PC-9 (cell line): ENCODE measurements at places on chromosomes 4 and X.

- peak; percentile 42 for DNase-seq
- no peak overlapping the region for H3K27ac ChIP-seq
- peaks cover 3% of the 10 kb centered on the region; the same call in 1 of the 2 replicates for H3K36me3 ChIP-seq
- H3K4me3 ChIP-seq: no peak overlapping the region
- peaks cover 4% of the 10 kb centered on the region; the same call in 1 of the 2 replicates for H3K4me1 ChIP-seq
- H3K27me3 ChIP-seq: no peaks in the 10 kb centered on the region
Observed at GRCh38 chr4:22391551-22391950, 124.3 kb downstream of the ADGRA3 start.

DNA sequence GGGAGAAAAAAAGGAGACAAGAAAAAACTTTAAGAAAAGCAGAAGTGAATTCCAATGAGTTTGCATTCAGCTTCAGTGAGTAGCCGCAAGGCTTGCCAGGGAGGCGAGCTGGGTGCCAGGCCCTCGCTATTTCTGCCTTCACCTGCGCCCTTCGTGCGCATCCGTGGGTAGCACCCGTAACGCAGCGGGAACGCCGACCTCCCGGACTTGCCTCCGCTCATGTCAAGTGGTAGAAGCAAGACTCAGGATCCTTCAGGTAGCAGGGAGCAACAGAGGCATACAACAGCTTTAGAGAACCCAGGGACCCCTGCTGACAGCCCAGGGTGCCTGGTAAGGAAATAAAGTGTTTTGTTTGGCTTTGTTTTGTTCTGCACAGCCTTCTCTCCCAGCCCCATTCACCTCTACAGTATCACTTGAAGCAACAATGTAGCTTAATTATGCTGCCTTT is 140.0 kb upstream of the BCOR start:
- H3K4me3 ChIP-seq: no peak overlapping the region
- no peaks in the 10 kb centered on the region for H3K36me3 ChIP-seq
- DNase-seq: no peak
- H3K4me1 ChIP-seq: no peaks in the 10 kb centered on the region
- no peak overlapping the region for H3K27ac ChIP-seq

DNA sequence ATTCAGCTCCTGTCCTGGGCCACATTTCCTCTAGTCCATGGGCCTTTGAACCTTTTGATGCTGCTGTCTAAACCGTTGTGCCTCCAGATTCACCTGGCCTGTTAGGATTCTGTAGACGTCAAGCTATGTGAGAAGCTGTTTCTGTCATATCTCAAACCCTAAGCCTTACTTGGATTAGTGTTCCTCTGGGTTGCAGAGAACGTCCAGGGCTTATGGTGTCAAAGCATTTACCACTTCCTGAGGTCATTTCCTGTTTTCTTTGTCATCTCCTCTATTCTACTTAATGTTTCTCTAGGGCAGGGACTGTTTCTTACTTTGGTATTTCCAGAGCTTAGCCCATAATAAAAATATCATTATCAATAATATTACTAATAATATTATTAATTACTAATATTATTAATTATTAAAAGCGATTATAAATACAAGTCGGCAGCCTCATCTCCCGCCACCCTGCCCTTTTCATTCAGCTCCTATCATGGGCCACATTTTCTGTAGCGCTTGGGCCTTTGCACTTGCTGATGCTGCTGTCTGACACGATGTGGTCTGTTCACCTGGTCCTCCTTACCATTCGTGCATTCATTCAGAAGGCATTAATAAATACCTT is 19.1 kb downstream of the PRIMPOL start:
- no peak for DNase-seq
- H3K27me3 ChIP-seq: no peaks in the 10 kb centered on the region
- no peak overlapping the region for H3K27ac ChIP-seq
- no peak overlapping the region for H3K4me3 ChIP-seq
- no peaks in the 10 kb centered on the region for H3K4me1 ChIP-seq

GRCh38 chrX:11458170-11458569 is 165.0 kb downstream of the AMELX start:
- H3K27ac ChIP-seq: no peak overlapping the region
- no peaks in the 10 kb centered on the region for H3K36me3 ChIP-seq
- H3K27me3 ChIP-seq: no peaks in the 10 kb centered on the region
- no peaks in the 10 kb centered on the region for H3K4me1 ChIP-seq

- H3K27ac ChIP-seq: no peak overlapping the region
- no peaks in the 10 kb centered on the region for H3K27me3 ChIP-seq
- no peaks in the 10 kb centered on the region for H3K36me3 ChIP-seq
- 0 out of 2 replicates have a peak, but pooled peaks cover 3% of the 10 kb centered on the region for H3K4me1 ChIP-seq
- no peak for DNase-seq
- H3K4me3 ChIP-seq: no peak overlapping the region
Observed at GRCh38 chr4:104493081-104493831, 1.4 kb downstream of the CXXC4 start.

GRCh38 chrX:139890991-139891700 is 41.7 kb downstream of the ATP11C start:
- H3K36me3 ChIP-seq: no peaks in the 10 kb centered on the region
- H3K4me1 ChIP-seq: 0 out of 2 replicates have a peak, but pooled peaks cover 12% of the 10 kb centered on the region
- H3K4me3 ChIP-seq: 0 out of 2 replicates have a peak overlapping the region, but pooled peaks have one; percentile 11
- peak; percentile 9 for DNase-seq
- H3K27me3 ChIP-seq: no peaks in the 10 kb centered on the region
